ENCODE measurements at places on chromosomes 7 and 10.

- no peak for DNase-seq
Measured at GRCh38 chr10:128868481-128868880, 598.6 kb upstream of the MGMT start.

DNA sequence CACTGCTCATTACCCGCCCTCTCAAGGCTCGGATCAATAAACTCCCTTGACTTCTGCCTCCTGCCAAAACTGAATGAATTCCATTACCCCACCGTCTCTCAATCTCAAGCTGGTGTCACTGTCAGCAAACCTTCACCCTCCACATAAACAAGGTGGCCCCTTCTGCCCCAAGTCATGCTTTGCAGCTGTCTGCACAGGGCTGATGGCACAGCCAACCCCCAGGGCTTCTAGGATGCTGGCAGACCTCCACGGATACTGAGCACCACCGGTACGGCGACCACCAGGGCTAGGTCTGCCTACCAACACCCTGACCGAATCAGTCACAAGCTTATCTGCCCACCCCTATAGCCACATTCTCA, 46.1 kb downstream of the PARD3 start:
- no peak for DNase-seq

DNA sequence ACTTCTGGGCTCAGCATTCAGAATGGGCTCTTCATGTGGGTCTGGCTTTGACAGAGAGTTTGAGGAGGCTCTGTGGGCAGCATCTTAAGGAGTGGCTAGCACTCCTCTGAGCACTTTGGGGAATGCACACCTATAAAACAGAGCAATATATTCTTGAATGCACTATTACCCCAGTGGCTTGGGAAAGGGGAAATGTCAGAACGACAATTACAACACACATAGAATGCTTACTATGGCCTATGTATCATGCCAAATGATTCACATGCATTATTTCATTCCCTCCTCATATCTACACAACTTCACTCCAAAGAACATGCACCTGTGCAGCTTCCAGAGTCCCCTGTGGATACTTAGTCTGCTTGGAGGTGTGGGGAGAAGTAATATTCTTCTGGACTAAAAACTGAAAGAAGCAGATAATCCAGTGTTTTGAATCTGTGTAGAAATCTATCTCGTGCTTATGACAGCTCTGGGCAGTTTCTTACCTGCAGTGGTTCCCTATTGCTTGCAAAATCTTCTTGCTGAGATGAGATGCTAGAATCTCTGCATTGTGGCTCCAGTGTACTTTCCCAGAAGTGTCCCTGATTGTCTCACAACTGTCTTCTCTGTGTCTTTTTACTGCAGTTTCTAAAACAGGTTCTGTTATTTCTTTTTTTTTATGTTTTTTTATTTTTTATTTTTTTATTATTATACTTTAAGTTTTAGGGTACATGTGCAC, 5.5 kb upstream of the MGAM start:
- DNase-seq, result no peak

GRCh38 chr7:152968514-152968913, 209.0 kb downstream of the ACTR3B start:
- DNase-seq, result no peak

- DNase-seq, result no peak
Measured at GRCh38 chr10:11683529-11684320, 58.5 kb upstream of the ECHDC3 start.

DNA sequence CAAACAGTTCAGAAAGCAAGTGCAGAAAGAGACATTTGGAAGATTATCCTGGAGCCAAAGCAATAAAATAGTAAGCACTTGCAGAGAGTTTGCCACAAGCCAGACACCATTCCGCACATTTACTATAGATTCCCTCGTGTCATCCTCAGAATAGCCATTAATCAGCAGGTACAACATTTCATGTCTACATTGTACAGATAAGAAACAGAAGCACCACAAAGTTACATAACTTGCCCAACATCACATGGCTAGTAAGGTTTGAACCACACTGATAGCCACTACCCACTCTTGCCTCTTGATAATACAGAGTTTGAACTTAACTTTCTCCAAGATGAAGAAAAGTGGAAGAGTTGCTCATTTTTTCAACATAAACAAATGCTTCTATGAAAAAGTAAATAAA, 40.6 kb upstream of the GHITM start:
- no peak for DNase-seq

- DNase-seq, result no peak
Measured at GRCh38 chr10:77291596-77292505, 345.8 kb downstream of the KCNMA1 start.

GRCh38 chr7:47678641-47679380, 96.9 kb upstream of the TNS3 start:
- DNase-seq, result no peak

DNA sequence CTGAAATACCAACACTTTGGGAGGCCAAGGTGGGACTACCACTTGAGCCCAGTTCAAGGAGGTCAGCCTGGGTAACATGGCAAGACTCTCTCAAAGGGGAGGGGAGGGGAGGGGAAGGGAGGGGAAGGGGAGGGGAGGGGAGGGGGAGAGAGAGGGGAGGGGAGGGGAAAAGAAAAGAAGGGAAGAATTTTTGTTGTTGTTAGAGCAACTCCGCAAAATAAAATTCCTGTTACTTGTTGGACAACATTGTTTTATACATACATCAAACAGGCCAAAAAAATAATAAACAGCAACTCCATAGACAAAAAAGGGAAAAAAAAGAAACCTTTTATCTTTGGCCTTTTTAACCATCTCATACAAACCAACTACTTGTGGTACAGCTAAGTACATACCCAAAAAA, 57.3 kb upstream of the TRIM24 start:
- DNase-seq, result no peak

DNA sequence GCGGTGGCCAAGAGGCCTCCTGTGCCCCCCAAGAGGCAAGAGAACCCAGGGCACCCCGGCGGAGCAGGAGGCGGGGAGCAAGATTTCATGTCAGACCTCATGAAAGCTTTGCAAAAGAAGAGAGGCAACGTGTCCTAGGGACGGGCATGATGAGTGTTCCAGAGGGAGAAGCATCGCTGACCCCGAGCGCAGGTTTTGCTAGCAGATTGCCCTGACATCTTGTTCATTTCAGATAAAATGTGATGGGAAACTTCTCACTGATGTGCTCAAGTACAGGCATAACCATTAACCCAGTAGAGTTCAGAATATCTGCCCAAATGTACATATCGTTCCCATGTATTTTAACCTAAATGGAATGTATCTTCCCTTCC, 129.2 kb downstream of the APBB1IP start:
- DNase-seq, result no peak

GRCh38 chr10:119364645-119365600, 157.6 kb downstream of the GRK5 start:
- no peak for DNase-seq

DNA sequence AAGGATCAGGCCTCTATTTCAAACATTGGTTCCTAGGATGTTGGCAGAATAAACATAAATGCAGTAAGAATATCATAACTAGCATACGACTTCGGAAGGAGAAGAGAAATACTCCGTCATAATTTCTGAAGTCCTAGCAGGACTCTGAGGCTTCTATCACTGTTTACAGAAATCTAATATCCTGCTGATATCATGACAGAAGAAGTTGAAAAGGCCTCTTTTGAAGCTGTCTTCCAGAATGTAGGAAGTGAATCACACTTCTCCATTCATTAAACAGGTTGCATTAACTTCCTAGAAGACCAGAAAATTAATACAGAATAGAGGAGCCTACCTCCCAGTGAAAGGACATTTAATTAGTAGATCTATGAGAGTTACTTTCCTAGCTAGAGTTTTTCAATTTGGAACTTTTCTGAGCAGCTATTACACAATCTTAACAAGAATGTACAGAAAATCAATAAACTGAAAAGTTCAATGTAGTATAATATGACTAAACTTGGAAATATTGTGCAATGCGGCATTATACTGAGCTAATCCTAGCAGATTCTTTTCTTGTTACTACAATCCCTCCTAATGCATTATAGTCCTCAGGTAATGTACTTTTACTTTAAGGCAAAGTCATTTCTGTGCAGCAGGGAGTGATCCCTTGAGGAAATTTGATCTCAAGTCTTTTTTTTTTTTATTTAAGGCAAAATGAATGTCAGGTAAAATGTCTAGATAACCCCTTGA, 622.6 kb upstream of the CELF2 start:
- no peak for DNase-seq

DNA sequence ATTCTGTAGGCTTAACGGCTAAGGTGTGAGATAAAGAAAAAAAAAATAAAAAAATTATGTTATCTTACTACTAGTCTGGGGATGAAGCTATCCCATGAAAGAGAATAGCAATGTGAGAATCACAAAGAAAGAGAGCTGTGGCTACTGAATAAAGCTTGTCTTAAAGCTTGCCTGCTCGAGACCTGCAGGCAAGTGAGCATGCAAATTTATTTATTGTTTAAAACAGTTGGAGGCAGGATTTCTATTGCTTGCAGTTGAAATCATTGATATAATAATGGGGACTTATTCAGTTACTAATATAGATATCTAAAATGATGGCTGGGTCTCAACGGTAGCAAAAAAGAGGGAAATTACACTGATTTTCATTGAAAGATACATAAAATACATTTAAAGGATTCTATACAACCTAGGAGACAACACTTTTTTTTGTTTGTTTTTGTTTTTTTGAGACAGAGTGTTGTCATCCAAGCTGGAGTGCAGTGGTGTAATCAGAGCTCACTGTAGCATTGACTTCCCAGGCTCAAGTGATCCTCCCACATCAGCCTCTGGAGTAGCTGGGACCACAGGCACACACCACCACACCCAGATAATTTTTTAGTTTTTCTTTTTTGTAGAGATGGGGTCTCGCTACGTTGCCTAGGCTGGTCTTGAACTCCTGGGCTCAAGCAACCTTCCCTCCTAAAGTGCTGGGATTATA, 144.5 kb upstream of the FEZF1 start:
- DNase-seq, result no peak

DNA sequence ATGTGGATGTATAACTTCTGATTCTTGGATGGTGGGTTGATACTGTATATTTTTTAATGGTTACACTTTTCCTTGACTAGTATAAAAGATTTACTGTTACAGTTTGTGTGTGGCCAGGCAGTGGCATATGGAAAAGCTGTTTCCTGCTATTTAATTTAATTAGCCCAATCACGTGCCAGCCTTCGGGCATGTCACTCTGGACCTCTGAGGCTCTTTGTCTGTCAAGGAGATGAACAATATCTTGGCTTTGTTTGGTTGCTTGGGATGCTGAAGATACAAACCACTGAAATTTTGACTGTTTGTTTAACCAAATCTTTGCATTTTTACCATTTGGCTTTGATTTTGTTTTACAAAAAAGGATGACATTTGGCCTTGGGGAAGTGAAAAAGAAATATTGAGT, 185.0 kb downstream of the HDAC9 start:
- no peak for DNase-seq

DNA sequence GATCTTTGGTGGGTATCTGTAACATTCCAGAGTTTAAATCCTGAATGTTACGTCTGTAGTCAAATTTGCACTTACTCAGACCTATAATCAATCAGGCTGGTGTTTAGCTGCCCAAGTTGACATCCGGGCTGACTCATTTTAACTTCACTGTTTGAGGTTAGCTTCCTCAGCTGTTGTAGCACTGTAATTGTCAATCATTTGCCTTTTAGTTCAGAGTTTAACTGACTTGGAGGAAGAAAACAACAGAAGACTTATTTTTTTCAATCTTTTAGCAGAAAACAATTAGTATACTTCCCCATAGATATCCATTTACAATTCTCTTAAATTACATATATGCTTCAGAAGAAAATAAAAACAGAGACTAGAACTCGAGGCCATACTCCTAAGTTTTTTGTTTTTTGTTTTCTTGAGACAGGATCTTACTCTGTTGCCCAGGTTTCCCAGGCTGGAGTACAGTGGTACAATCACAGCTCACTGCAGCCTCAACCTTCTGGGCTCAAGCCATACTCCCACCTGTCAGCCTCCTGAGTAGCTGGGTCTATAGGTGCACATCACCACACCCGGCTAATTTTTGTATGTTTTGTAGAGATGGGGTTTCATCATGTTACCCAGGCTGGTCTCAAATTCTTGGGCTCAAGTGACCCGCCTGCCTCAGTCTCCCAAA, 38.5 kb upstream of the LRRC17 start:
- DNase-seq, result no peak

- no peak for DNase-seq
Measured at GRCh38 chr10:74118804-74119203, 31.8 kb downstream of the AP3M1 start.

DNA sequence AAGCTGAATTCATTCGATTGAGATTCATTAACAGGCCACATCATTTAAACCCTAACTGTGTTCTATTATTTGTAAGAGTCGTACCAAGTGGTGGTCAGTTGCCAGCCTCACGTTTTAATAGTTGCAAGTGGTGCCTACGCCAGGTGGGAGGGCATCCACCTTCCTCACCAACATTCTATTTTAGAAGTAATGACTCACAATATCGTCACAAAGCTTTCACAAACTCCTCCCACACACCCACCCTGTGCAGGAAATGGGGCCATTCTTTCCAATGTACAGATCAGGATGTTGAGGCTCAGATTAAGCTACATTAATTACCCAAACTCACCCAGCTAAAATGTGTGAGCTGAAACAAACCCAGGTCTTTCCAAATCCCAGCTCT, 77.3 kb upstream of the SAMD8 start:
- DNase-seq, result no peak

DNA sequence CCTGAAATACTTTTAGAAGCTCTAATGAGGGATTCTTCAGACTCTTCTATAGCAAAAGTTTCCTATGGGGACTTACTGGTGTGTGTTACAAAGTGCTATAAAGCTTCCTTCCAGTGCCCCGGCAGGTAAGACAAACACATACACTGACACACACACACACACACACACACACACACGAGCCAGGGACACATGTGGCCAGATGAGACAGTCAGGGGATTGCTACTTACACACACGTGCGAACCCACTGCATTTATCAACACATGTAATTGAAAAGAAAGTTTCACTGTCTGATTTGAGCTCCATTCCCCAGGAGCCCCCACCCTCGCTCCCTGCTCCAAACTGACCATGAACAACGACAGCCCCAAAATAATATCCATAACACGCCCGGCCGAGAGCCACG, 119.8 kb downstream of the PRPF18 start:
- no peak for DNase-seq

- DNase-seq, result no peak
Measured at GRCh38 chr7:50962962-50963374, 180.3 kb upstream of the GRB10 start.

- no peak for DNase-seq
Measured at GRCh38 chr7:47490501-47491265, 91.2 kb downstream of the TNS3 start.

DNA sequence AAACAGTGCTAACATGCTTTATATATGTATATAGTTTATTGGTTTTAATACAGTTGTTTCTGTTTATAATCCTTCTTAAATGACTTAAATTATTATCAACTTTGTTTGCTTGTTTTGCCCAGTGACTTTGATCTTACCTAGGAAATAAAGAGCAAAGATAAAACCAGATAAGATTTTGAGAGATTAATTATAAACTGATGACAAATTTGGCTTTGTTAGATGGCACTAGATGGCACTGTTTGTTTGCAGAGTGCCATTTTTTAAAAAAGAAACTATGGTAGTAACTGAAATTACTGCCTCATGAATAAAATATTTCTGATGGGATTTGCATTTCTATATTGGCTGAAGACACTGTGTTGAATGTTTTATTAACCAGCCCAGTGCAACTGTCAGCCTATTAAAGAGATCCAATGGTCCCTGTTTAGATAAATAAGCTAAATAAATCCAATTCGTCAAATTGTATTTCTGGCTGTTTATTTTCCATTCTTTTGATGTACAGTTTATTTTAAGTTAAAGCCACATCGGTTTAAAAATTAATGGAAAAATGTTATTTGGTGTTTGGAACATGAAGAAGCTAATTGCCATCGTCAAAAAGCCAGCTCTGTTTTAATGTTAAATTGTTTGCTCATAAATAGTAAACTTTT, 28.7 kb downstream of the VTI1A start:
- DNase-seq, result no peak

Data from stimulated activated CD8-positive, alpha-beta memory T cell treated with anti-CD3 and anti-CD28 coated beads, Interleukin-12 subunit alpha, Interleukin-12 subunit beta, amount 100 ng/mL, for 4 hours (primary cell).